ENCODE measurements at places on chromosomes 3 and 15. TPM values are rescaled to one million over a fixed set of nuclear protein-coding genes. Genes with fewer than 3 reads are reported as not detected.

Gene CCR3
- total RNA-seq, result not detected

Gene ADGRG7
- not detected for total RNA-seq

Gene CPN2
- total RNA-seq, result 0.29 TPM

Gene USP3
- 60.7 TPM for total RNA-seq

Gene PIGZ
- 2.9 TPM for total RNA-seq
